Kidney (tissue), 22 donors: ENCODE measurements at places on chromosomes 5 and 9. TPM values are rescaled to one million over a fixed set of nuclear protein-coding genes. Genes with fewer than 3 reads are reported as not detected.

SAPCD2 gene
- 2.3 TPM for total RNA-seq

DNA sequence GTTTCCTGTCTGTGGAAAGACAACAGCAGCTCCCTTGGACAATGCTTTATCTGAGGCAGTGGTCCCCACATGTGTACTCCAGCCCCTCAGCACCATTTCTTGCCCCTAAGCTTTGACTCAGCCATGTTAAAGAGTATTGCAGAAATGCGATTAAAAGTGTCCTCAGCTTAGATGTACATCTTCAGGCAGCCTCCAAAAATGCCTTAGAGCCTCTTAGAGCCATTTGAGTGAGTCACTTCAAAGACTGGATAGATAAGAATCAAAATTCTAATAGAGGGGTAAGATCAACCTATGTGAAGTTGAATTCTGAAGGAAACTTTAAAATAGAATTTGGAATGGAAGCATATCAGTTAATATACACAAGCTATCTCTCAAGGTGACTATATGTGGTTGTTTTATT is 296.3 kb downstream of the ADAMTS6 start:
- no peak for DNase-seq

DNA sequence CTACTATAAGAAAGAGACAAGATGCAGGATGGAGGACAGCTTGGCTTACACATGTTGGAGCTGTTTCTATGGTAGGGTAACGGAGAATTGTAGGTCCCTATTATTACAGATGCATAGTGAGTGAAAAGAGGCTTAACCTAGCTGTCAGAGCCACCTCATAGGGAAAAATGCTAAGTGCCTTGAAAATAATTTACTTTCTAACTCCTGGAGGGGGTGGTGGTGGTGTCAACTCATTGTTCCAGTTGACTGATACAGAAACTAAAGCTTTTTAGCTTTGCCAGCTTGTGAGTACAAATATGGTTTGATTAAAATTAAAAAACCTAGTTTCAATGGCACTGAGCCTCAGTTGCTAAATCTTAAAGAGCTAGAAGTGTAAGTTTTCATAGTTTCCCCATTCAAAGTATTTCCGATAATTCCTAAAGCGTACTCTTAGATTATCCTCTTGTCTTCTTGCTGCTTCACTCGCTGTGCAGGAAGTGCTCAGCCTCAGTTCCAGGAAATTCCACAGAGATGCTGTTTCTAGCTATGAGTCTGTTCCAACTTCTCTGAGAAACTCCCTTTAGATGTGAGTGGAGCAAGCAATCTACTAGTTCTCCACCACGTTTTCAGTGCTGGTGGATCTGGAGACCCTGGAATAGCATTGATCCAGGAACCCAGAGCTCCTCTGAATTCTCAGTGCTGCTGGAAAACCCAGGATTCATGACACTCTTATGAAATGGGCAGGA is 265.2 kb downstream of the DMAC1 start:
- DNase-seq = no peak

- DNase-seq = no peak
Measured at GRCh38 chr9:98610711-98611110, 98.0 kb downstream of the GABBR2 start.
